CD4-positive, alpha-beta memory T cell (primary cell): ENCODE measurements at places on chromosomes 4 and X.

DNA sequence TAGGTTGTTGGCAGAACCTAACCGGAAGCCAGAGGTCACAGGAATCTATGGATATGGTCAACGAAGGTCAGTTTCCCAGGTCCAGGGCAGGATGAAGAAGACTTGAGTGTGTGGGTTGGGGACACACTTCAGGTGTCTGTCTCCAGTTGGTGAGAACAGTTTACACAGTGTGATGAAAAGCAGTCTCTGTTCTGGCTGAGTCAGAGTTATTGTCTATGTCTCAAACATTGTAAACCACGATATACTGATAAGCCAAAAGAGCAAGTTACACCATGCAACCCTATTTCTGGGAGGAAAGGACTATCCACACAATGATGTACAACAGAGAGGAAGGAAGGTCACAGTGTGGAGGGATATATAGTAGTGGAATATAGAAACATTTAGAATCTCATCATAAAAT is 187.1 kb upstream of the C1QTNF7 start:
- no peak for DNase-seq

- DNase-seq = no peak
These were observed 236.2 kb upstream of the NUDT6 start for GRCh38 chr4:123158576-123158975.

- DNase-seq = no peak
These were observed 26.8 kb downstream of the AMELX start for GRCh38 chrX:11319806-11320520.

DNA sequence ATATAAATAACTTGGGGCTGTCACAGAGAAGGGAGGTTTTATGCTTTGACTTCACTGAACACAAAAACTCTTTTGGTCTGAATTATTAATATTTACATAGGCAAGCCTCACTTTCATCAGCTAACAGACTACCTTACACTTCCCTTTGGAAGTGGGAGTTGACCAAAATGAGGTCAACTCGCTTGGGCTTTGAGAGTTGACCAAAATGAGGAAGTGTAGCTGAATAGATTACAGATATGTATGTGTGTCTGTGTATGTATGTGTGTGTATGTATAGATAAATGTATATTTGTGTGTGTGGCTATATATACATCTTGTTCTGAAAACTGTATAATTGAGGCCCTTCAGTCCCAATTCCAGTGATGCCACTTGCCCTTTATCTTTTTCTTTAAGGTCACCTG is 113.3 kb upstream of the IL13RA1 start:
- DNase-seq = no peak

- no peak for DNase-seq
These were observed 346.5 kb upstream of the FMR1 start for GRCh38 chrX:147565237-147565636.
